ENCODE measurements at places on chromosomes 7 and 10.

DNA sequence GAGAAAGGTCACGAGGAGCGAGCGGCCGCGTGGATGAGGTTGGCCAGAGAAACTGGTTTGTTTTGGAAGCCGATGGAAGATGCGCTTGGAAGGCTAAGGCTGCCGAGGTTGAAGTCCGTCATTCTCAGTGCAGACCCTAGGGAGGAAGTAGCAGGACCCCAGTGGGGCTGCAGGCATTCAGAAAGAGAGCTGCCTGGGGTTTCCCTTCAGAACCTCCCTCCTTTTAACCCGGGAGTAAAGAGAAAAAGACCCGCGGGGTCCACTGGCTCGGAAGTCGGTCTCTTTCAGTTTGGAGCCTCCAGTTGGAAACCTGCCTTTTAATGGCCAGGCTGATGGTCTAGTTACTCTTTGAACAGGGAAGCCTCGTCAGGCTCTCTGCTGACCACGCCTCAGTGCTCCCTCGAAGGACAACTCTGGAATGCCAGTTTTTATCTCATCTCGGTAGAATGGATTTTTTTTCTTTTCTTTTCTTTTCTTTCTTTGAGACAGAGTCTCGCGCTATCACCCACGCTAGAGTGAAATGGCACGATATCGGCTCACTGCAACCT is 188.6 kb downstream of the CUX1 start:
- no peak for DNase-seq

GRCh38 chr10:128254476-128254875 is 128.3 kb upstream of the MKI67 start:
- no peak for DNase-seq

- no peak for DNase-seq
These were observed 8.8 kb upstream of the CRPPA start for GRCh38 chr7:16430133-16430532.

GRCh38 chr10:84214046-84214572 is 11.2 kb downstream of the LRIT2 start:
- no peak for DNase-seq

Measured in GF-D8 (cell line).